Stimulated activated CD8-positive, alpha-beta memory T cell treated with anti-CD3 and anti-CD28 coated beads, Interleukin-2, amount 100 ng/mL, for 48 hours (primary cell): ENCODE measurements at places on chromosomes 6 and 20.
A peak's percentile ranks its signal among the peaks of the same experiment; 100 is the strongest.

- no peak for DNase-seq
These were observed 114.5 kb upstream of the SCGN start for GRCh38 chr6:25537349-25538018.

GRCh38 chr20:22582386-22582963 is 1.9 kb downstream of the FOXA2 start:
- no peak for DNase-seq

DNA sequence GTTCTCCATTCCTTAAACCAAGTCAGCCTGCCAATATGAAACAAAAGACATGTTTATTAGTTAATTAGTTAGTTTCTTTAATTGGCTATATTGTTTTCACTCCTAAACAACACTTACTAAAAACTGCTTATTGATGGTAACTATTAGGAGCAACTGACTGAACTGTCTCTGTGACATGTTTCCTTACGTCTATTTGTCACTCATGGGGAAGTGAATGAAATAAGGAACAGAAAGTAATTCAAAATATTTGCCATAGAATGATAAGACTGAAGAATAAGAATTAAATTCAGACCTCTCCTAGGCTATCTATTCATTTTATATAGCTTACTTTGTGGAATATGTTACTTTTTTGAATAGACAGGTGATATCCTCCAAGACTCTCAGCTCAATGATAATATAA is 217.2 kb downstream of the LAMA2 start:
- no peak for DNase-seq

- peak; percentile 41 for DNase-seq
These were observed 69.0 kb downstream of the MOCS1 start for GRCh38 chr6:39865011-39865888.

DNA sequence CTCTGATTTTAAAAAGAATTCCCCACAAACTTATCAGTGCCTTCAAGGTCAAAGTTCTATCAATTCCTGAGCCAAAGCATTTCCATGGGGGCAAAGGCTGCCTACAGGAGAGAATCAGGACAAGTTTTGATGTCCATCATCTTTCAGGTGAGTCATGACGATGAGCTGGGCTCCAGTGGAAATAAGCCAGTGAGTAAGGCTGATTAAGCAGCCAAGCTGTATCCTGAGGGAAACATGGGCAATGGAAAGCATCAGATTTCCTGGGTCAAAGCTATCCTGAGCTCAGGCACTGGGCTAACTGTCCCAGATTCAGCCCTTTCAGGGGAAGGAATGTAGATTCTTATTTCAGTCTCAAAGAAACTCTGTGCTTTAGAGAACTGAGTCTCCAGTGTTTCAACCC is 377.4 kb downstream of the CD109 start:
- DNase-seq = no peak

GRCh38 chr6:159620947-159621346 is 72.1 kb downstream of the SOD2 start:
- no peak for DNase-seq

- no peak for DNase-seq
These were observed 2.8 kb downstream of the NKX2-4 start for GRCh38 chr20:21394551-21394950.

DNA sequence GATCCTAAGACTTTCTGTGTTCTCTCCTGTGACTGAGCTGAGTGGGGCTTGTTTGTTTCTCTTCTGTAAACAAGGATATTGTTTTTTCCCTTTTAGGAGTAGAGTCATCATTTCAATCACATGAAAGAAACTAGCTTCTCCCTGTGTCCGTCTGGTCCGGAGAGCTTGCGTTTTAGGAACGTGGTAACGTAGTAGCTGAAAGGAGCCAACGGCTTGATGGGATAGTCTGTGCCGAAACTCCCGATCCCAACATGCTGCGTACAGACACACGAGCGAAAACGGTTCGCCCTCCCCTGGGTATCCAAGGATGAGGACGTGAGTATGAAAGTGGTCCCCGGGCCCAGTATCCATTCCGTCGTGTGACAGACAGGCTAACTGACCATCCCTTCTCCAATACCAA is 146.5 kb downstream of the ZMYND8 start:
- no peak for DNase-seq

DNA sequence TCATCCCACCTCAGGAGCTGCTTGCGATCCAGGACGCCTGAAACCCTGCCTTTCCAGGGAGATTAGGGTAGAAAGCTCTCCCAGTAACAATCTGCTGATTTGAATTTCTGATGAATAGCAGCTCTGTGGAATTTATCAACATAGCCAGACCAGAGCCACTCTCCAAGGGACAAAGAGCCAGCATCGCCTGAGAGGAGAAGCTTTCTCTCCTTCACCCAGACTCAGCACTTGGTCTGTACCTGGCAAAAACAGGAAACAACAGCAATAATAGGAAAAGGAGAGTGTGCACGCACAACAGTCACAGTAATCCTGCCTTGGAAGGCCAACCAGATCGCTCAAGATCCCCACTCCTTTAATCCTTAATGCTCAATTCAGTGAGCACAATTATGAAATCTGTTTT is 22.3 kb upstream of the ROS1 start:
- DNase-seq = no peak

- no peak for DNase-seq
These were observed 2.0 kb upstream of the GRM1 start for GRCh38 chr6:146026873-146027272.

DNA sequence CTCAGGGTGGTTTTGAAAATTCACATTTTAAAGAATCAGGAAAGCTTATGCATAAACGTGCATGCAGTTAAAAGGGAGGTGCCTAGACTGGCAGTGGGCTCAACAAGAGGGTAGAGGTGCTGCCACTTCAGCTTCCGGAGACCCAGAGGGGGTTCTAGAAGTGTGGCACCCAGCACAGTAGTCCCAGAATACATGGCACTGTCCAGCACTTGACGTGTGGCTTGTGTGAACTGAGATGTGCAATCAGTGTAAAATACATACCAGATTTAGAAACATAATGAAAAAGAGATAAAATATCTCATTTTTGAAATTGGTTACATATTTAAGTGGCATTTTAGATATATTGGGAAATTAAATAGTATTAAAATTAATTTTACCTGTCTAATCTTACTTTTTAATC is 89.3 kb downstream of the RIN2 start:
- no peak for DNase-seq

GRCh38 chr6:3749977-3750316 is 1.6 kb downstream of the PXDC1 start:
- DNase-seq = no peak

DNA sequence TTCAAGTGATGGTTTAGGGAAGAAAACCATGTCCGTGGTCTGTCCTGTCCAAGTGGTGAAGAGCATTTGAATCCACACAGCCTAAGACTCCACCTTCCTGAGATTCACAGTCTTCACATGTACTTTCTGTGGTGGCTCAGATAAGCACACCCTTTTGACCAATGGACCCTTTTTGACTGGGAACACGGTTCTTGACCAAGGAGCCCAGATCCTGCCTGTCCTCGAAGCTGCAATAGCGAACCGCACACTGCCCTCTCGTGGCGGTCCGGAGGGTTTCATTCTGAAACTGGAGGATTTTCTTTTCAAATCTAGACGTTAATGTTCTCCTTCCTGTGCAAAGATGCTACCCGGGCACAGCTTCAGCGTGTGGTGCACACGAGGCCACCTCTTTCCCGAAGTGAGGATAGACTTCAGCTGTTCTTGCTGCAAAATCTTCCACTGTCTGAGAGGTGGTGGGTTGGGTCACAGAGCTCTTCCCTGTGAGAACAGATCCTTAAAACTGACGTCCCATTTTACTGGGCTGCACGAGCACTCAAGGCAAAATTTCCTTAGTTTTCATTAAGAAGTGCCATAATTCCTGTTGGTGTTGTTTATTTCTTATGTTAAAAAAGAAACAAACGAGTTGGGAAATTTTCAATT is 90.5 kb downstream of the SYNJ2 start:
- peak; percentile 44 for DNase-seq
